CD14-positive monocyte (primary cell): ENCODE measurements at places on chromosomes 3 and 15. TPM values are rescaled to one million over a fixed set of nuclear protein-coding genes. Genes with fewer than 3 reads are reported as not detected.

The EFHB gene
- polyA plus RNA-seq: 0.73 TPM in 1 of 2 replicates, not detected in the other

The CACNA2D3 gene
- 8.1 and 21.5 TPM in 2 replicates for polyA plus RNA-seq

The BOC gene
- polyA plus RNA-seq: not detected

The P2RY1 gene
- polyA plus RNA-seq: 0.16 TPM

The PRTG gene
- not detected for polyA plus RNA-seq

The CCR3 gene
- polyA plus RNA-seq: 0.74 TPM

The A4GNT gene
- not detected in 2 replicates for polyA plus RNA-seq

The GOLGA8R gene
- polyA plus RNA-seq: 1.1 and 2.9 TPM in 2 replicates

The CCRL2 gene
- 4.5 and 15.3 TPM in 2 replicates for polyA plus RNA-seq

The PIERCE2 gene
- polyA plus RNA-seq: 1.3 TPM

The SERPINI2 gene
- not detected for polyA plus RNA-seq

The ILDR1 gene
- polyA plus RNA-seq: 0.19 and 0.20 TPM in 2 replicates

The SH3GL3 gene
- polyA plus RNA-seq: not detected in 2 replicates

The NTRK3 gene
- polyA plus RNA-seq: not detected in 2 replicates

The REC114 gene
- polyA plus RNA-seq: not detected in 2 replicates

The ECE2 gene
- not detected in 2 replicates for polyA plus RNA-seq

The PLSCR2 gene
- not detected for polyA plus RNA-seq

The BTBD1 gene
- 37.2 TPM for polyA plus RNA-seq

The DNAH1 gene
- polyA plus RNA-seq: 0.15 TPM

The SOX14 gene
- polyA plus RNA-seq: not detected in 2 replicates

The FEM1B gene
- polyA plus RNA-seq: 26.0 TPM

The LYZL4 gene
- not detected for polyA plus RNA-seq

The CASR gene
- not detected for polyA plus RNA-seq

The PAK6 gene
- polyA plus RNA-seq: not detected

The KBTBD13 gene
- not detected for polyA plus RNA-seq

The LDHAL6B gene
- not detected in 2 replicates for polyA plus RNA-seq

The SLC51A gene
- polyA plus RNA-seq: 0.37 TPM

The UCN2 gene
- 0.17 and 0.61 TPM in 2 replicates for polyA plus RNA-seq

The PLA2G4B gene
- polyA plus RNA-seq: 25.1 and 32.1 TPM in 2 replicates

The NRROS gene
- polyA plus RNA-seq: 7.5 TPM

The ANKUB1 gene
- polyA plus RNA-seq: not detected

The PARP9 gene
- 31.4 TPM for polyA plus RNA-seq

The IQCF5 gene
- polyA plus RNA-seq: not detected

The CCDC66 gene
- polyA plus RNA-seq: 4.4 TPM

The HRG gene
- polyA plus RNA-seq: not detected

The KIF9 gene
- polyA plus RNA-seq: 3.8 TPM

The ERC2 gene
- not detected for polyA plus RNA-seq
